T-helper 17 cell (primary cell): ENCODE measurements at places on chromosomes 4 and X.

DNA sequence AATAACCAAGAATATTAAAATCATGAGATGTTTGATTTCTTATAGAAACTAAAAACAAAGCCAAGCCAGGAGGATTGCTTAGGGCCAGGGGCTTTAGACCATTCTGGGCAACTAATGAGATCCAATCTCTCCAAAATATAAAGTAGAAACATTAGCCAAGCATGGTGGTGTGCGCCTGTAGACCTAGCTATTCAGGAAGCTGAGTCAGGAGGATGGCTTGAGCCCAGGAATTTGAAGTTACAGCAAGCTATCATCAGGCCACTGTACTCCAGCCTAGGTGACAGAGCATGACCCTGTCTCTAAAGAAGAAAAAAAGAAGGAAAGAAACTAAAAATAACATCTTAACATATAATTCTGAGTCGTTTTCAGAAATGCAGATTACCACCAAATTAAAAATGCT lies 96.7 kb downstream of the NAF1 start:
- DNase-seq, result no peak

- DNase-seq, result no peak
Observed at GRCh38 chr4:10283761-10284160, 167.2 kb upstream of the WDR1 start.

DNA sequence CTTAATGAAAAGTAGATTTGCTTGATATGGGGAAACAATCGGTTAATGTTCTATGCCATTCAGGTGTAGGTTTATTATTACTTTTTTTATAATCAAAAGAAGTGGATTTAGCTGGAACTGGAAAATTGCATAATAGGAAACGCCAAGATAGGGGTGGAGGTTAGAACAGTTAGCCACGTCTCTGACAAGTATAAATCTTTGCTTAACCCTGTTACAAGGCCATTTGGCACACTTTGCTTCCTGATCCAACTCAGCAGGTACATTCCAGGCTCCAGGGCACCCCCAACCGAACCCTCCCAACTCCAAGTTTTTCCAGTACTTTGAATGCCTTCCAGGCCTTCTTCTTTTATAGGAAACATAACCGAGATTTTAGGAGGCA lies 50.6 kb upstream of the ACSL4 start:
- DNase-seq, result no peak

GRCh38 chr4:95167805-95168204 lies 381.0 kb downstream of the UNC5C start:
- no peak for DNase-seq

DNA sequence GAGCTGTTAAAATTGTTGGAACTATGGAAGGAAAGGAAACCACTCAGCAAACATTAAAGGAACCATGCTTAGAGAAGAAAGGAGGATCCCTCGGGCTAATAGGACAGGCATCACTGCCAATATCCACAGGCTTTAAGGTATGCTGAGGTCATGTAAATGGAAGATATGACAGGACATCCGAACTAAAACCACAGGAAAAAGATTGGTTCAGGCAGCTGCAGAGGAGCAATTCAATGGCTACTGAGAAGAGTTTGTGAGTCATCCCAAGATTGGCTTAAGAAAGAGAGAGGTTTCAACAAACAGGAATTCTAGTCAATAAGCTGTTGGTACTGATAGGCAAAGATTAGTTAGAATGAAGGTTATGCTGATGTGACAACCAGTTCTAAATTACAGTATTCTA lies 106.4 kb upstream of the FAM241A start:
- no peak for DNase-seq

DNA sequence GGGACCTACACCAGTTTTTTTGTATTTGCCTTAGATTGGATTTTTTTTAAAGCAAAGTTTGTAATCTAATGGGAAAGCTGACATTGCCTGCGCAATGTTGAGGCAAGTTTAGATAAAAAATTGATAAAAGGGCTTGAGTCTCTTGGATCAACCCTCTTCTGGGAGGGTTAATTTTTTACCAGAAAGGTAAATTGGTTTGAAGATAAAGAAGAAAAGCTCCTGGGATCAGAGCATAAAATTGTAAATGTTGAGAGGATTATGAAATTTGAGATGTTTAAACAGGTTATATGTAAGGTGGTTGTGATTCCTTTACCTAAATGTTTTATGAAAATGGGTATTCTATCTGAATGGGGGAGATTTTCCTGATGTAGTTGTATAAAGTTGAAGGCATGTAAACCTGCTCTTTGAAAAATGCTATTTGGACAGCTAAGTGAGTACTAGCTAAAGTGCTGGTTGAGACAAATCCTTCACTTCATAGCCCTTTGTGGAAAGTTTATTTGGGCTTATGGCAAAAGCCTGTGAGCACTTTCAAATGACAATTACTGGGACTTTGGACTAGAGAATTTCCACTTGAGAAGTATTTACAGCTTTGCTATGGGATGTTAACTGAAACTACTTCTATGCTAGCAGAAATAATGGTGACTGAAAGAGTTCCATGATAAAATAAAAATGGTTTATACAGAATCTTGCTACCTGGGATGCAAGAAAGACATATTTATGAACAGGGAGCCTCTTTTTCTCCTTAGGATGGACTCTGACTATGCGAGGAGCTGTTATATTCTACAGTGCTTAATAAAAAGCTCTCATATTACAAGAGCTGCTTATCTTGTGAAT lies 56.2 kb downstream of the UGT2B10 start:
- DNase-seq, result no peak

- DNase-seq, result no peak
Observed at GRCh38 chrX:117919755-117920154, 196.9 kb downstream of the KLHL13 start.

DNA sequence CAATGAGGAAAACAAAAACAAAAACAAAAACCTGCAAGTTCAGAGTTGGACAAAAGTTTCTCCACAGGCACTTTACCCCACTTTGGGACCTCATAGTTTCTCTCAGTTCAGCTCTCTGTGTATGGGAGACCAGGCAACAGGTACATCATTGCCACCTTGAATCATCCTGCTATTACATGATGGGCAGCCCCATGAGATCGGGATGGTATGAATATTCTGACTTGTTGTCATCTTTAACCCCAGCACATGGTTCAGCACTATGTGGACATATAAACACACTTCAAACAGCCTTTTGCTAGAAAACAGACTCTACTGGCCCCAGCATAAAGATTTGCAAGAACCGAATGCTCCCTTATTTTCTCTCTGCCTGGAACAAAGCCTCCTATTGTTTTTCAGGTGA lies 176.9 kb upstream of the SCML1 start:
- DNase-seq, result no peak
